Pancreas (tissue), 10 donors: ENCODE measurements at places on chromosomes 11 and 22. TPM values are rescaled to one million over a fixed set of nuclear protein-coding genes. Genes with fewer than 3 reads are reported as not detected.

DNA sequence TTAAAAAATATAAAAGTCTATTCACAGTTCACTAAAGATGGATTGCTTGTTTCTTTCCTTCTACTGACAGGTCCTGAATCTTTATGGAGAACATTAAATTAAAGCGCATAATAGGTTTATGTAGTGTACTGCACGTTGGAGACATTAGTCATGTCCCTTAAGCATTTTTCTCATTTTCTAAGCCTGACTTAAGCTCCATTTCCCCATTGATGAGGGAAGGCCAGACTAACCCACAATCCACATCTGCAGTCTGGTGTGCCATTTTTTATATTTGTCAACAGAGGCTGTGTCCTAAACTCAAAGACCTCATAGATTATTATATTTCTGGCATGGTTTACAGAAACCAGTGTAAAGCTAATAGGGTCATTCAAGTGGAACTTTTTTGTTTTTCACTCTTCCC, 39.9 kb downstream of the CADM1 start:
- DNase-seq, result no peak

DNA sequence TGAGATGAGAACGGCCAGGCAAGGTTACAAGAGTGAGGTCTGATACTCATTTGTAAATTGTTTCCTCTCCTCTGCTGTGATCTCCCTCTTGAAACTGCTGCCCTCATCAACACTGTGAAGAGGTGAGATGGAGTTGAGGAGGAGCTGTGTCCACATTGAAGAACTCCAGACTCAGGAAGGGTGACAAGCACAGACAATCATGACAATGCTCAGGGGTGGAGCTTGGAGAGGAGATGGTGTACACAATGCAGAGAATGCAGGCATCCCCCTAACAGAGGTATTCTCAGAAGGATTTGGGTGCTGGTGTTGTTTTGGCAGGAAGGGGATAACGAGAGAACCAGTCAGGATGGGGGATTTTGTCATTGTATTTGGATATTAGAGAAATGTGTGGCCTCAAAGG, 21.5 kb upstream of the MMP7 start:
- no peak for DNase-seq

DNA sequence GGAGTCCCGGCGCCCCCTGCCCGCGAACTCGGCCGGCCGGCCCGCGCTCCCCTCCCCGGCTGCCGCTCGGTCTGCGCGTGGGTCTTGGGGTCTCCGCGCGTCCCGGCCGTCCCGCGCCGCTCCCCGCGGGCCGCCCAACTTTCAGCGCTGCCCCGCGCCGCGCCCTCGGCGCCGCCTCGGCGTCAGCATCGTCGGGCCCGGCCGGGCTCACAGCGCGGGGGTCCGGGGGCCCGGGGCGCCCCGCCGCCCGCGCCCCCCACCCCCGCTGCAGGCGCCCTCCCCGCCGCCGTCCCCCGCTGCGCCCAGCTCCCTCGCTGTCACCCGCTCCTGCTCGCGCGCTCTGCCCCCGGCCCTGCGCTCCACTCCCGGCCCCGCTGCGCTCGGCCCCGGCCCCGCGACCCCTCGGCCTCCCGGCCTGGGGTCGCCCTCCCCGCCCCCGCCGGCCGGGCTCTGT, at the start of gene KCNJ4:
TSS of gene KCNJ4 (minus strand) at position 124 of the 454 bp plus-strand sequence. CDS start 27,067 bp downstream, outside the sequence.
- DNase-seq, result no peak

DNA sequence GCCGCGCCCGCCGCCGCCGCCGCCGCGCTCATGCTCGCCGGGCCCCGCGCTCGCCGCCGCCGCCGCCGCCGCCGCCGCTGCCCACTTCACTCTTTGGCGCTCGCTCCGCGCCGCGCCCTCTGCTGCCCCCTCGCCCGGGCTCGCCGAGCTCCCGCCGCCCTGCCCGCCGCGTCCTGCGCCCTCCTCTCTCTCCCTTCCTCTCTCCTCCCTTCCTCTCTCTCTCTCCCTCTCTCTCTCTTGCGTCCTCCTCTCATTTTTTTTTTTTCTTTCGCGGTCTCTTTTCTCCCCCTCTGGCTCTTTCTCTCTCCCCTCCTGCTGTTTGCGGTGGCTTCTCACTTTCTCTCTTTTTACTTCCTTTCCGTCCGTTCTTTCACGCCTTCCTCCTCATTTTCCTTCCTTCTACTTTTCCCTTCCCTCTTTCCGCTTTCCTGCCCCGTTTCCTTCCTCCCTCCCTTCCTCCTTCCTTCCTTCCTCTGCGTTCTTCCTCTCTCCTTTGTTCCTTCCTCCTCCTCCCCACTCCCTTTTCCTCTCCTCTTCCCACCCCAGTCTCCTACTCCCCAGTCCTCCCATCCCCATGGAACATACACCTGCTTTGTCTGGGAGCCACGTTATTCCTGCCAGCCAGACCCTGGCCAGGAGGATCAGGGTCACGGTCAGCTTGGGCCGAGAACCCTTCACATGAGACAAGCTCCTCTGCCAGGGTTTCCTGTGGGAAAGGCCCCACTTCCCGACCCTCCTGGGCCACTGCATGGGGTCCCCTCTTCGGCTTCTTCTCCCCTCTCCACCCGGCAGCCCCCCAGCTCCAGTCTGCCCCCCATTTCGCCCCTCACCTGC, 19.3 kb upstream of the SHISAL1 start:
- DNase-seq, result peak; percentile 65

KCTD14 gene
- 11.9 TPM for total RNA-seq

DNA sequence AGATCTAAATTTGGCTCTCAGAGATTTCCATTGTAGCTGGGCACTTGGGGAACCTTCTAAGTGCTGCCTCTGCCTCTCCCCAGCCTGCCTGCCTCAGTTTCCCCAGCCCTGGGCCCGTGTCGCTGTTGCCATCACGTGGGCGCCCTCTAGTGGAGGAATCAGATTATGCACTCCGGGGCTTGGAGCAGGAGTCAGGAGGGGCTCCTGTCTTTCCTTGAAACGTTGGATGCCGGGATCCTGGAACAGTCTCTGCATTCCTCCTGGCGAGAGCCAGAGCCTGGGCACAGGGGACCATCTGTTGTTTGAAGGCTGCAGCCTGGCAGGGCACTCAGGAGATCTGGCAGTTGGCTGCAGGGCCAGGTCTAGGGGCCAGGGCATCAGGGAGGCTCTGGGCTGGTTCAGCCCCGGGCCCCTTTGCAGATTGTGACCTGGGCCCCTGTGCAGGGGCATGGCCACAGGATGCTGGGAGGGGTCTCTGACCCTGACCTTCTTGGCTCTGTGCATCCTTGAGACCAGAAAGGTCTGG, 71.6 kb downstream of the LRP5 start:
- peak; percentile 69 for DNase-seq

DNA sequence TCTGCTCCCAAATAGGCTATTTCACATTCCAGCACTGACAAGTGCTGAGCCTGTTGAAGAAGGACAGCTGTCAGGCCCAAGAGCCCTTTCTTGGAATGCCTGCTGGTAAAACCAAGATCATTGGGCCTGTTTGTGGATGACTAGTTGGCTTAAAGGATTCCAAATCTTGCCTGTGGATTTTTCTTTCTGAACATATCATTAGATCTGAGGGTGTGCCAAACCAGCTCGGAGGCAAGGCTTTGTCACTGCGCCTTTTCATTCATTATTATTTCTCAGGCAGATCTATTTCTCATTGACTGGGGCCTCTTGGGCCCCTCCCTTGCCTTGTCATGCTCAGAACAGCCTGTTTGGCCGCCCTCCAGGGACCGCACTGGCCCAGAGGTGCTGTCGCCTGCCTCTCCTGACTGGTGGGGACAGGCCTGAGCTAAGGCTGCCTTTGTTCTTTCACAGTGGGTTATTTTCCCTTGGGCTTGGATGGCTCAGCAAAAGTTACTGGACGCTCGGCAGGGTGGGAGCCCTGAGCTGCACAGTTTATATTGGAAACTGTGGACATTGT, 222.7 kb upstream of the SESN3 start:
- peak; percentile 24 for DNase-seq
